ENCODE measurements at places on chromosomes 11 and 22.

DNA sequence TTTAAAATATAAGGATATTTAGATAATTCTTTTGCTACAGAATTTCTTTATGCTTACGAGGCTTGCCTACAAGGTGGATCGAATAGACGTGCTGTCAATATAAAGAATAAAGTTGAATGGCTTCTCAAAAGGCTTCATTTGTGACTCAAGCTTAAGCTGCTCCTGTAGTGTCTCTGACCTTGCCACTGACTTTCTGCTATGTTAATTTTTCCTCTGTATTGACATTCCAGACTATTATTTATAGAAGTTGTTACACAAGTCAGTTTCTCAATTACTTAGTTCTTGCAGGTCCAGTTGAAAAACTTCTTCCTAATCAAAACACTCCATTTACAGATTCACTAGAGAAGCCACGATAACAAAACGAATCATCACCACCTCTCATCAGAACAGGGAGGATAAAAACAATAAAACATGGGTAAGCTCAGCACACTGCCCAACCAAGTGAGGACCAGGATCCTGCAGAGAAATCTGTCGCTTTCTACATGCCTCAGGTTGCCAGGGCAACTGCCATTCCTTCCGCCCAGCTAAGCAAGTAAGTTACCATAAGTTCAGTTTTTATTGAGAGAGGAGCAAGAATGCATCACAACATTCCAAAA is 39.0 kb upstream of the CHKA start:
- no peak for DNase-seq

GRCh38 chr11:128853559-128853958 is 13.5 kb downstream of the KCNJ1 start:
- DNase-seq = no peak

- DNase-seq = no peak
Observed at GRCh38 chr11:60175860-60176275, 7.0 kb downstream of the MS4A6A start.

- DNase-seq = no peak
Observed at GRCh38 chr11:133898770-133899115, 53.4 kb upstream of the SPATA19 start.

DNA sequence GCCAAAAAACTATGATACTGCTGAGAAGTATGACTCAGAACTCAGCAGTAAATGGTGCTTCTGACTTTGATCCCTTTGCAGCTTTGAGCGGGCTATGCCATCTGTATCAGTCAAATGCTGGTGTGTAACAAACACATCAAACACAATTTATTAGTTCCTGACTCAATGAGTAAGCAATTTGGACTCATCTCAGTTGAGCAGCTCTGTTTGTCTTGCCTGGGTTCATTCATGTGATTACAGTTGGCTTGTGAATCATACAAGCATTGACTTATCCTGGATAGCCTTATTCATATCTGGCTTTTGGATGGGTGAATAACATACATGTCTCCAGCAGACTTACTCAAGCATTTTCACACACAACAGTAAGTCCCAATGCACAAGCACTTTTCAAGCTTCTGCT is 858.8 kb downstream of the METTL15 start:
- no peak for DNase-seq

DNA sequence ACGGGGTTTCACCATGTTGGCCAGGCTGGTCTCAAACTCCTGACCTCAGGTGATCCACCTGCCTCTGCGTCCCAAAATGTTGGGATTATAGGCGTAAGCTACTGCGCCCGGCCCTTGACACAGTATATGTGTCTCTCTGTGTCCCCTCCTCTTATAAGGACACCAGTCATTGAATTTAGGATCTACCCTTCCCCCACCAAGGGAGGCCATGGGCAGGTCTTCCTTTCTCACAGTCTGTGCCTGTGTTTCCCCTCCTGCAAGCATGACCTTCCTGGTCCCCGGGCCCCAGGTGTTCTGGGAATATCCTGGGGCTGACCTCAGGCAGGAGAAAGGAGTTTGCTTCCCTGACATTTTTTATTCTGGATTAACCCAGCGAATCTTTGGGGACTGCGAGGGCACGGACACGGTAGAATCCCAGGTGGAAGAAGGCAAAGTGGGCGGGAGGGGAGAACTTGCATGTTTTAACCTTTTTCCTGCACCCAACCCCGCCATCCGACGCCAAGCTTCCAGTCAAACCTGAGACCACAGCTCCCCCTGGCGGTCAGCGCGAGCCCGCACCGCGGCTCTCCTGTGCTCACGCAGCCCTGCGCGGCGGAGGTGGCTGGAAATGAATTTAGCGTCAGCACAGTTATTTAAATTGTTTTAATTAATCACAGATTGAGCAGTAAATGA is 42.1 kb upstream of the ISX start:
- peak; percentile 85 for DNase-seq

Measured in GM13976 (cell line).